Fibroblast of villous mesenchyme (primary cell): ENCODE measurements at places on chromosomes 13 and 19.
A peak's percentile ranks its signal among the peaks of the same experiment; 100 is the strongest.

GRCh38 chr19:23561341-23561740, 125.7 kb downstream of the ZNF675 start:
- DNase-seq, result no peak

DNA sequence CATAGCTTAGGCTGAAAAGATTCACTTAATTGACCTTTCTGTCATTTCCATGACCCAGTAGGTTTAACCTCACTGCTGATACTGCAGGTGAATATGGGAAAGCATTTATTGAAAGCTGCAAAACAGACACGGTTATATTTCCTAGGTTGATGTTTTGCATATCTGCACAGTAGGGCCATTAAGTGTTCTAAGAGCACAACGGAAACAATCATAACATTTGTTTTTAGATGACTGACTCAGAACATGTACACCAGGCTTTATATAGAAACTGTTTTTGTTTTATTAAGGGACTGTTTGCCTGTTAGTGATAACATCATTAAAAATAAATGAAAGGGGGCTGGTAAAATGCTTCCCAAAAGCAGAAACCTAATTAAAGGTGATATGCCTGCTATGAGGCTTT, 367.8 kb downstream of the DACH1 start:
- DNase-seq, result peak; percentile 17

GRCh38 chr13:93345770-93346169, 119.2 kb downstream of the GPC6 start:
- DNase-seq, result peak; percentile 72

DNA sequence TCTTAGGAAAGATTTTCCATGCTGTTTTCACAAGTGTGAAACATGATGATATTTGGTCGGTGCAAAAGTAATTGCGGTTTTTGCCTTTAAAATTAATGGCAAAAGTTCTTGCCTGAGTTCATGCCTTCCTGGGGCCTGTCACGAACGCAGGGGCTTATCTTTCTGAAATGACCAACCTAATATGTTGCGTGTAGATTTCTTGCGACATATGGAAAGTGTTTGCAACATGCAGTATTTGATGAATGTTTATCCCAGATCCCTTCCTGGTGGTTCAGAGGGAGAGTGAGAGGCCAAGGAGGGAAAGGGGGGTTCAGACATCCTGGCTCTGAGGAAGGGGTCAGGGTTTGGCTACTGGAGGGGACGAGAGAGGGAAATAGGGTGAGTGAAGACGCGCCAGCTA, 72.0 kb downstream of the TEX29 start:
- DNase-seq, result peak; percentile 14

GRCh38 chr19:13260883-13261653, 110.9 kb downstream of the IER2 start:
- DNase-seq, result peak; percentile 58

GRCh38 chr13:110758195-110758805, 44.8 kb downstream of the ING1 start:
- DNase-seq, result peak; percentile 71

DNA sequence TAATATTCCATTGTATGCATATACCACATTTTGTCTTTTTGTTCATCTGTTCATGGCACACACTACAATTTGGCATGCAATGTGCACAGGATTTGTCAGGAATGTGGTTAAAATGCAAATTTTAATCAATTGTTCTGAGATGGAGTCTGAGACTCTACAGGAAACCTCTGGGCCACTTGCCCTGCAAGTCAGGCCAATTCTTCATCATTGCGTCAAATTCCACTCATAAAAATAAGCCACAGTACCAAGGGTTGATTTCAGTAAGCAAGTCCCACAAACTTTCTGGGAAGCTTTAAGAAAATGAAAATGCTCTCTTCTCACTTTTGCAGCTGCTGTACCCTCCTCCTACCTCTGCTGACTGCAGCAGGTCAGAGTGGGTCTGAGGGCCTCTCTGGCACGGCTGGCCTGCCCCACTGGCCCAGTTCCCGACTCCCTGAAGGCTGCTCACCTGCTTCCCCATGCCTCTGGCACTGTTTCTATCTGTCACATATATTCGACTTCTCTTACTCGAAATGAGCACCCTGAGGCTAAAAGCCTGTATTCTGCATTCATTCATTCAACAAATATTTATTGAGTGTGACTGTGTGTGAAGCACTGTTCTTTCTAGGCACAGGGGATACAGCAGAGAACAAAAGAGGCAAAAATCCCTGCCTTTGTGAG, 83.8 kb upstream of the WASF3 start:
- no peak for DNase-seq

DNA sequence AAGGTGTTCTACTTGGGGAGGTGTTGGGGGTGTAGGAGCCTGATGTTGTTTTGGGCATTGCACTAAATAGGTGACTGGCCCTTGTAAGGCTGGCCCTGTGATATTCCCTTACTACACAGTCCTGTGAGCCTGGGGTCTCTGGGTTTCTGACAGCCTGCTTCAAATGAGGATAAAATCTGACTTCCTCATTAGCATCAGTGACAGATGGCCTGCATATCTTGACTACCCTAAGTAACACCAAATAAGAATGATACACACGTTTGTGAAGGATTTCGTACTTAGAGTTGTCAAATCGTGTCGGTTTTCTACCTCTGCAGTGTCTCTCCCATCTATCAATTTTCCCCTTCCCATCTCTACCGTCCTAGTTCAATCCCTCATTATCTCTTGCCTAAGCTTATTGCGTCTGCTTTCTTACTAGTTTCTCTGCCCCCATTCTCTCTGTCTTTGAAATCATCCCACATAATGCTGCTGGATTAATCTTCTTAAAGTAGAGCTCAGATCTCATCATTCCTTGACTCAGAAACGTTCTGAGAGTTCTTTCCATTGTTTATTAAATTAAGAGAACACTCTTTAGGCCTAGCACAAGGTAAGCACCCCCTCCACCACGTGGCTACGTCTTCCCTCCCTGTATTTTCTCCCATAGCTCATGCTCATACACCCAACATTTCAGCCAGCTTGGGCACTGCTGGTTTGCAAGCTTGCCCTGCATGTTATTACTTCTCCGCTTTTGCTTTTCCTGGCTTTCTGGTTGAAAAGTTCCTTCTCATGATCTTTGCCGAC, 26.2 kb upstream of the CNMD start:
- DNase-seq, result no peak

- DNase-seq, result peak; percentile 88
These were observed 44.4 kb upstream of the NPAS1 start for GRCh38 chr19:46975011-46975924.

- DNase-seq, result no peak
These were observed 35.3 kb upstream of the RFC3 start for GRCh38 chr13:33782631-33783030.

DNA sequence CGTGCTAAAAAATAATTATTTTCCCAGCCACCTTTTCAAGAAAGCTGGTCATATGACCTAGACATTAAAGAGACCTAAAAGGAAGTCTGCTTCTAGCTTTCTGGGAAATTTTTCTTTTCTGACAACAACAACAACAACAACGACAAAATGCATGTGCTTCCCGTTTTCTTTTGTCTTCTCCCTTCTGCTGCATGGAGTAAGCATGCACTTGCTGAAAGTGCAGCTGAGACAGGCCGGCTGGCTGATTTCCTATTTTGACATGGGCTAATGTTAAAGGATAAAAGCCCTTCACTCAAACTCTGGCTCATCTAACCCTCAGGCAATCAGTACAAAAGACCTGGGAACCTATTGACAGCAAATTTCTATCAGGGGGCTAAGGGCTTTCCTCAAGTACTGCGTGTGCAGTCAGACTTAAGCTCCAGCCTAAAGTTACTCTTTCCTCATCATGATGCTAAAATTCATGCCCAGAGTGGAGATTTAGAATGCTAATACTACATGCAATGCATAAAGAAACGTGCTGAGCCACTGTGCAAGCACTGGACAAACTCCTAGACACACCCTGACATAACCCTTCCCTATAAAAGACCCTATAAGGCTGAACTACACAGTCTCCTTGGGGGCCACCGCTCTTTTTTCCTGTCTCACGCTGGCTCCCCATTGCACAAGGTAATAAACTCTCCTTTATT, 811.1 kb downstream of the UQCRFS1 start:
- no peak for DNase-seq

- no peak for DNase-seq
These were observed 2.6 kb upstream of the HAUS5 start for GRCh38 chr19:35609851-35610353.

GRCh38 chr13:50589651-50590054, 253.8 kb downstream of the DLEU7 start:
- peak; percentile 86 for DNase-seq

DNA sequence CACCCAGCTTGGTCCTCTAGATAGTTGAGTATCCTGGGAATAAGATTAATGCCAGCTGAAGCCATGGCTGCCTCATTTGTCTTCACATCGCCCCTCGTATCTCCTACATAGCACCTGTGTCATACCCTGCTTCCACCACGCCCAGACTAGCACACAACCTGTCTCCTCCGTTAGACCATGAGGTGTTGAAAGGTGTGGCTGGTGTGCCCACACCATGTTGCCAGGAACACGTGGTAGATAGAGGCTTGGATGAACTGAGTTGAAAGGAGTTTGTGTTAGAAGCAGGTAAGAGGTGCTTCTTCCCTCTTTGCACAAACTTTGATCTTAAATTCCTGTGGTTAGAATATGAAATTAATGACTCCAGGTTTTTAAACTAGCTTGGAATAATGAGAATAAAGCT, 40.1 kb downstream of the RGCC start:
- DNase-seq, result no peak
